ENCODE measurements at places on chromosomes 12 and 14.

DNA sequence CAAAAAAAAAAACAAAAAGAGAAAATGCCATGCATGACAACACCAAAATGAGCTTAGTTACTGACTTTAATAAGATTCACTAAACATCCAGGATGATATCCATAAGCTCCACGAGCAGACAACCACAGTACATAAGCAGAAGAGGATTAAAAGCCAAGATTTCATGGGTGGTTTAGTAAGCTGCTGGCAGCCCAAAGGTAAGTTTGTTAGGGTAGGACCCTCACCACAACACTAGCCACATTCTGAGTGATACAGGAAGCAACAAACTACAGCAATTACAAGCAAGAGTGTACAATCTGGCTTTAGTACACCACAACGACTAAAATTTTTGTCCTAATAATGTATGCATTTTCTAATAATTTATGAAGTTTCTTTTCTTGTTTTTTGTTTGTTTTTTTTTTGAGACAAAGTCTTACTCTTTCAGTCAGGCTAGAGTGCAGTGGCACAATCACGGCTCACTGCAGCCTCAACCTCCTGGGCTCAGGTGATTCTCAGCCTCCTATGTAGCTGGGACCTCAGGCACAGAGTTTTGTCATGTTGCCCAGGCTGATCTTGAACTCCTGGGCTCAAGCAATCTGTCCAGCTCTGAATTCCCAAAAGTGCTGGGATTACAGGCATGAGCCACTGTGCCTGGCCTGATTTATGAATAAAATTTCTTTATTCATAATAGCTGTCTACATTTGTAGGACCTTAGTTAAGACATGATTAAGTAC is 221.4 kb downstream of the MED13L start:
- no peak for DNase-seq

DNA sequence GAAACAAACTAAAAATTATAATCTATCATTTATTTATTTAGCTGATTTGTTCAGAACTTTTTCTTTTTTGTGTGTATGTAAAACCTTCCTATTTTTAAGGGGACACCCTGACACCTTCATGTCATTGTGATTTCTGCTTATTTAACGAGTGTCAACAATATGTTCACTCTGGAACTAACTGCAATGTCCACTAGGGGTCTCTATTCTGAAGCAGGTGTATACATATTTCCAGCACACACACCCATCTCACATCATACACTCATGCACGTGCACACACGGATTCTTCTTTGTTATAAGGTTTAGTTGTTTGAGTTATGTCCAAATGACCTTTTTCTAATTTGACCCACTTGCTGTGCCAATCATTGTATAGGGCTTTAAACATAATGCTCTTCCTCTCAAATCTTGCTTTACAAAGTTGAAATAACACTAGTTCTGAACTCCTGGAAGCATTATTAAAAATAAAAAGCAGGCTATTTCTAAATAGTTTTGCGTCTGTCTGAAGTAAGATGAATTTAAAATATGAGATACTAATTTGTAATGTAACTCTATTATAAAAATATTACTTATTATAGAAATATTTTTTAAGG is 15.5 kb downstream of the E2F7 start:
- no peak for DNase-seq

DNA sequence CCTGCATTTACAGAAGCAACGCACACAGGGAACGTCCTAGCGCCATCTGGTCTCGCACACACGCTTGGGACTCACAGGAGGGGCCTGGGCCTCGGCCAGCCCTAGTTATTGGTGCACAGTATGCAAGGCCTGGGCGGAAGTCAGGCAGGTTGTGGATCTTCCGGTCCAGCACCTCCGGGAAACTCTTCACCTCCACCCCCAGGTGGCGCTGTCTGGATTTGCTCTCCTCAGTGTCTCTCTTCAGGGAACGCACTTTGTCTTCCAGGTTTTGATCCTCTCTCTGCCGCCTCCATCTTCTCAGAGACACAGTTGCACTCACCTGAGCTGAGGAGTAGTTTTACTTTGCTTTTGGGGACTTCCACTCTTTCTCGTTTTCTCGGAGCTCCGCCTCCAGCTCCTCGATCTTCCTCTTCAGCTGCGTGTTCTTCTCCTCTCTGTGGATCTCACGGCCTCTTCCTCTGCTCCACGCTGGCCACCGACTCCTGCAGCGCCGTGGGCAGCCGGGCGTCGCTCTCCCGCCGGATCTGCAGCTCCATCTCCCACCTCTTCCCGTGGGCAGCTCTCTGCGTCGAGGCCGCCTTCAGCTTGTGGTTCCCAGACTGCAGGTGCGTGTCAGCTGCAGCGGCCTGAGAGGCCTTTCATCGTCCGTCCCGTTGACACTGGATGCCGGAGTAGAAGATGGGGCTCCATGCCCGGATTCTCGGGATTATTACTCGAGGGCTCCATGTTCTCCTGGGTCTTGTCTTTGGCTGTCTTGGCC is 933.8 kb downstream of the TMEM121 start:
- peak; percentile 51 for DNase-seq

GRCh38 chr14:89430391-89431236 is 13.6 kb upstream of the FOXN3 start:
- DNase-seq, result peak; percentile 40

- no peak for DNase-seq
Measured at GRCh38 chr14:61362072-61362750, 40.8 kb downstream of the PRKCH start.

GRCh38 chr12:99067171-99067785 is 422.2 kb downstream of the APAF1 start:
- no peak for DNase-seq

DNA sequence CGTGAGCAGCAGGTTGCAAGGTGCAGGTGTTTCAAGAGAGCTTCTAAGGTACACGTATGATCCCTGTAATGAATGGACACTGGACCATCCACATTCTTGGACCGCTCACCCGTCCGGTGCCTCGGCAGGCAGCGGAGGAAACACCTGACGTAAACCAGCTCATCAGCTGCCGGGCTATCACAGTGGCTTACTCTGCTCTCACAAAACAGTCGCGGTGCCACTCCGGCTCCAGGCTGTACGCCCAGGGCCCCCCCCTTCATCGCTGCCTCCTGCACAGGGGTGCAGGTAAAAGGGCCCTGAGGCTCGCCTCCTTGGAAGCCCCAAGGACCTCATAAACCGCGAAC is 436 bp downstream of the VPS33A start:
- DNase-seq, result peak; percentile 14

DNA sequence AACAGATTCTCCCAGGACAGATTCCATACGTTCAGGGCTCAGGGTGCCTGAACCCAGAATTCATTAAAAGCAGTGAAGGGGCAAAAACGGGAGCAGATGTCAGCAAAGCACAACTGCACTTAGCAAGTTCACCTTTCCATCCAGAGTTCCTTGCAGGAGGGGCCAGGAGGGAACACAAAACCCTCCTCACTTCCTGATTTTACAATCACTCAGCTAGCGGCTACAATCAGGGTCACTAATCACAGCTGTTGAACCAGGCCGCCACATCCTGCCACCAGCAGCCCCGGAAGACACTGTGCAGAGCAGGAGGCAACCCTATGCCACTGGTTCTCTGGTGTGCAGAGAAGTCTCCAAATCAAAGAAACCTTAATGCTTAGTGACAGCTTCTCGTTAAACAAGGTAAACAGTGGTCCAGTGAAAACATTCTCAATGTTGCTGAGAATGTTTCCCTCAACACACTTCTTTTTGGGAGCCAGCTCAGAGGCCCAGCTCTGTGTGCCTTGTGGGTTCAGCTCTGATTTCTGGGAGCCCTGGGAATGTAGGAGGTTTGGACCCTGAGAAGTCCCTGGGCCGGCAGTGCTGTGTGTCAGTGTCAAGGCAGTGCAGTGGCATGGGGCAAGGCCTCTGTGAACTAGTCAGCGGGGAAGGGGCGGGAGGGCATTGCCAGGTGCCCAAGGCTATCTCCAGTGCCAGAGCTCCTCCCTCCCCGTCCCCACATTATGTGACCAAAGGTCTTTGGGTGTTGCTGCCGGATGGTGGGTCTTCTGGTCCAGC is 54.5 kb downstream of the VCPKMT start:
- peak; percentile 57 for DNase-seq

DNA sequence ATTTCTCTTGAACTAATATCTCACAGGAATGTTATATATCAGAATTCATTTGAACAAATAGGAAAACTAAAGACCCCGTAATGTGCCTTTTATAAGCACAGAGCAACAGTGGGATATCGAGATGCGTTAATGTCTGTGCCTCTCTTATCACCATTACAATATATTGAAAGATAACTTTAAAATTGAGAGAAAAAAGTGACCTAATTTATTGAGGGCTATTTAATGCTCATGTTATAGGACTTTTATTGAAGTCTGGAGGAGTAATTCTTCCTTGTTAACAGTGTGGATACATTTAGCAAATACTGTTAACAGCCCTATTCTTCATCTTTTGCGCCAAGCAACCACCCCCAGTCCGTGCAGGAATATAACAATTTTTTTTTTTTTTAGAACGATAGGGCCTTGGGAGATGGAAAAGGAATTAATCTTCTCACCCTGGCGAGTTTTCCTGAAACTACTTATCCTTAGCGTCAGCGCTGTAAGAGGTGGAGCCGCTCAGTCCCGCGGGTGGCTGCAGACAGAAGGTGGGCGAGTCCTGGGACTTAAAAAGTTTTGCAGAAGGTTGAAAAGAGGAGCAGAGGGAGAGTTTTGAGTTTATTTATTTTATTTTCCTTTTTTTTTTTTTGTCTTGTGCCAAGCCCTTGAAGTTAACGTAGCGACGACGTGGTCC is 11.0 kb downstream of the FOXG1 start:
- no peak for DNase-seq

- DNase-seq, result no peak
Measured at GRCh38 chr12:45575823-45576475, 153.6 kb upstream of the ARID2 start.

- DNase-seq, result no peak
Measured at GRCh38 chr12:14558473-14558959, 9.2 kb downstream of the PLBD1 start.

GRCh38 chr12:5718073-5718472 is 227.0 kb downstream of the ANO2 start:
- DNase-seq, result no peak

- DNase-seq, result no peak
Measured at GRCh38 chr12:64025174-64025958, 180.9 kb downstream of the SRGAP1 start.

- no peak for DNase-seq
Measured at GRCh38 chr14:102223682-102224081, 81.3 kb downstream of the MOK start.

DNA sequence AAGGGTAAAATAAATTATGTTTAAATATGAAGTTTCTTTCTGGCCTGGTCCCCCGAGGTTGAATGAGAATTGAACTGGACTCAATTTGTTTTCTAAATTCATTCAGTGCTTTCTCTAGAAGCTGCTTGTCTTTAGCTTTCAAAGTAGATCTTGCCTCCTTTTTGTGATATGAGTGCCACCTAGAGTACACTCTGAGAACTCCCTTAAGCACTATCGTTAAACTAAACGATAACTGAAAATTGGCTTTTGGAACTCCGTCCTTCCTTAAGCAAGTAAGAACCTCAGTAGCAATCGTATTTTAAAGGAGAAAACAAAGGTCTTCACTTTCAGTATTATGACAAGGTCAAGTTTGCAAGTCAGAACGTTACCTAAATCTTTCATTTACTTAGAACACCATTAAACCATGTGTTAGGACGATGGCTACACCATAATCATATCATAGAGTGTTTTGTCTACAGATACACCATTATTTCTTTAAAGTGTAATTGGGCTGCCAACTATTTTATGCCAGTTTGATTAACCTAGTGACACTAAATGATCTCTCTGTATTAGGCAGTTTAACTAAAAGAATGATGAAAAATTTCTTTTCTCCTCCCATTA is 364.8 kb downstream of the SNAPC1 start:
- no peak for DNase-seq

DNA sequence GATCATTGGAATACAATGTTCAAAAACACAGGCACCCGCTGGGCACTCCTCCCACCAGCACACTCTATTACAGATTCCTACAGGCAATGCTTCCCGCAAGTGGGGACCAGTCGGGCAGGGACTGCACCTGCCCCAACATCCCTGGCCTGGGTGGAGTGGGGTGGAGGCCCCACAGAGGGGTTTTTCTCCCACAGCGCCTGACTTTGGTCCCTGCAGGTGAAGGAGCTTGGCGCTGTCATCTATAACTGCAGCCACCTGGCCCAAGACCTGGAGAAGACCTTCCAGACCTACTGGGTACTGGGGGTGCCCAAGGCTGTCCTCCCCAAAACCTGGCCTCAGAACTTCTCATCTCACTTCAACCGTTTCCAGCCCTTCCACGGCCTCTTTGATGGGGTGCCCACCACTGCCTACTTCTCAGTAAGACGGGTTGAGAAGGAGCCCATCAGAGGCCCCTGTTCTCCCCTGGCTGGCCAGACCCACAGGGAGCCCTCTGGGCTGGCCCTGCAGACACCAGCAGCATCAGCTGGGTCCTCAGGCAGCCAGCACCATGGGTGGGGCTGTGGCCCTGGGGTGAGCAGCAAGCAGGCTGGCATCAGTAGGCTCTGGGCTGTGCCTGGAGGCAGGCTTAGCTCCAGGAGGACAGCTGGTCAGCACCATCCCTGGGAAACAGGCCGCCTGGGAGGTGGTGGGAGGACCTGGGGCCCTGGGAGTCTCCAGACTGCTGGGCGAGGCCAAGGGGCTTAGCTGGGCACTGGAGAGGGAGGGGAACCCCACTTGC is 6.0 kb downstream of the PLD4 start:
- DNase-seq, result no peak

GRCh38 chr12:102501773-102502172 is 21.4 kb upstream of the IGF1 start:
- DNase-seq, result no peak

- DNase-seq, result no peak
Measured at GRCh38 chr14:73049428-73049827, 8.9 kb upstream of the RBM25 start.

GRCh38 chr12:127162902-127163301 is 1104.1 kb upstream of the TMEM132C start:
- no peak for DNase-seq

Data from stimulated activated CD4-positive, alpha-beta T cell treated with anti-CD3 and anti-CD28 coated beads, TNF-alpha, amount 100 ng/mL, for 24 hours (primary cell).